D341Med (cell line): ENCODE measurements at places on chromosomes 5 and 9.

GRCh38 chr9:137273611-137274320, 3.8 kb upstream of the TOR4A start:
- no peak for DNase-seq

GRCh38 chr9:111250875-111251842, 78.9 kb downstream of the OR2K2 start:
- no peak for DNase-seq

DNA sequence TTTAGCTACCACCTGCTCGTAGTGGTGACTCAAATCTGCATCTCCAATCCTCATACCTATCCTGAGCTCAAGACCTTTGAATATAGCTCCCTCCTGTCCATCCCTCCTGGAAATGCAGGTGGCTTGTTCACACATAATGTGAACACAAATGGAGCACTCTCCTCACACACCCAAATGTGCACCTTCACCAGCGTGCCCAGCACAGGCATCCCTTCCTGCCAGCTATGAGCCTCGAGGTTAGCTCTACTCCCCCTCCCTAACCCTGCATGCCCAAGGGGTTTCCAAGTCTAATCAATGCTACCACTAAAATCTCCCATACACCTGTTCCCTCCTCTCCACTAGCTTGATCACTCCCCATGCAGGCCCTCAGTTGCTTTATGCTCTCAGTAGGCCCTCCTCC, 2.2 kb upstream of the TGFBI start:
- DNase-seq, result no peak

GRCh38 chr5:90813392-90813791, 254.8 kb downstream of the ADGRV1 start:
- DNase-seq, result no peak
